NCI-H1417 treated with DMSO at 0.1 percent for 48 hours (cell line): ENCODE measurements at places on chromosomes 16 and 17.

DNA sequence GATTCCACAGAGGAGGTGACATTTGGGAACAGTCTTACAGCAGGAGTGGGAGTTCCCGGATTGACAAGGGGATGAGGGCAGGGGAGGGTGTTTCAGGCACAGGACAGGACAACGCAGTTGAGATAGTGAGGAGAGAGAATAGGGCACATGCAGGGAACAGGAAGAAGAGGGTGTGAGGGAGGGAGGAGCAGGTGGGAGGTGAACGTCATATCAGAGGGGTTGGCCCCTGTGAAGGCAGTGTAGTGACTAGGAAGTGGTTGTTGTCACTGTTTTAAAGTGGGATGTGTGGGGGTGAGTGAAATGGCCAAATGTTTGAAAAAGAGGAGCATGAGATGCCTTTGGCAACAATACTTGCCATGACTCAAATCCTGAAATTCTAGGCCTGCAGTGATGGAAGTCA lies 12.2 kb downstream of the PRKCB start:
- no peak for DNase-seq

DNA sequence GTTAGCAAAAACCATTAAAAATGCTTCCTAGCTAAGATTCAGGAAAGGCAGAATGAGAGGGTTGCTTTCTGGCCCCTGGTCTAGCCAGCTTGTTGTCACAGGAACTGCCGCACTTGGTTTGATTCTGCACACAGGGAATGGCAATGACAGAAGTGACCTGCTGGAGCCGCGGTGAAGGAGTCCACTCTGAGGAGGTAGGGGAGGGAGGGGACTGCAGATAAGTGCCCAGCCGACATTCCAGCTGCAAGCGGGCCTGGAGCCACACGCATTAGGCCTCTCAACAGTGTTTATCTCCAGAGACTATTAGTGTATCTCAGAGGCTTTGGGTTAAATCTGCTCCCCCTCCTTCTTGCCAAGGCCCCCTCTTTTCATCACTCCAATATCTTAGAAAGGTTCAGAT lies 38.6 kb downstream of the CDRT15 start:
- DNase-seq, result no peak

DNA sequence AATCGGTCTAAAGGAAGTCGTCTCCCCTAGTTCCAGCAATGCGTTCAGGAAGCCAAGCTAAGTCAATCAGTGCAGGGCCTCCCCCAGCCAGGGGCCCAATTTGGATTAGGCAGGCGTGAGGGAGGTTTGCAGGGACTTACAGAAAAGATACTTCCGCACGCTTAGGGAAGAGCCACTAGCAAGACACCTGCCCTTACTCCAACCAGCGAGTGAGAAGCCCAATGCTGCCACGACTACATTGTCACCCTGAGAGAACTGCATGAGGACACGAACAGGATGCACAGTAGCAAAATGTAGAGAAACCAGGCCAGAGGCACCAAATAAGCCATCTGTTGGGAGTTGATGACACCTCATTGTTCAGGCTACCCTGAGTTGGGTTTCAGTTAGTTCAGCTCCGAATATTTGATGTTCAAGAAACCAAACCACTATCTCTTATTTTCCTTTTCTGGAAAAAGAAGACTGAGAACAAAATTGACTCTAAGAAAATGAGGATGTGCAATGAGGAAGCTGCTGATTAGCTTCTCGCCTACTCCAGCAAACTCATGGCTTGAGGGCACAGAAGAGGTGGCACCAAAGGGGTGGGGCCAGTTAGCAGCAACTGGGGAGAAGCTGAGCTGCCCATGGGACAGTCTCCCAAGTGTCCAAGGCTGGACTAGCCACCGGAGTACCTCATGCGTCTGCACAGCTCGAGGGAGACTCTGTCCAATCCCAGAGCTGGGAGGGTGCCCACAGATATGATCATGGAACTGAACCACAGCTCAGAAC lies 29.3 kb downstream of the TK2 start:
- DNase-seq, result no peak

DNA sequence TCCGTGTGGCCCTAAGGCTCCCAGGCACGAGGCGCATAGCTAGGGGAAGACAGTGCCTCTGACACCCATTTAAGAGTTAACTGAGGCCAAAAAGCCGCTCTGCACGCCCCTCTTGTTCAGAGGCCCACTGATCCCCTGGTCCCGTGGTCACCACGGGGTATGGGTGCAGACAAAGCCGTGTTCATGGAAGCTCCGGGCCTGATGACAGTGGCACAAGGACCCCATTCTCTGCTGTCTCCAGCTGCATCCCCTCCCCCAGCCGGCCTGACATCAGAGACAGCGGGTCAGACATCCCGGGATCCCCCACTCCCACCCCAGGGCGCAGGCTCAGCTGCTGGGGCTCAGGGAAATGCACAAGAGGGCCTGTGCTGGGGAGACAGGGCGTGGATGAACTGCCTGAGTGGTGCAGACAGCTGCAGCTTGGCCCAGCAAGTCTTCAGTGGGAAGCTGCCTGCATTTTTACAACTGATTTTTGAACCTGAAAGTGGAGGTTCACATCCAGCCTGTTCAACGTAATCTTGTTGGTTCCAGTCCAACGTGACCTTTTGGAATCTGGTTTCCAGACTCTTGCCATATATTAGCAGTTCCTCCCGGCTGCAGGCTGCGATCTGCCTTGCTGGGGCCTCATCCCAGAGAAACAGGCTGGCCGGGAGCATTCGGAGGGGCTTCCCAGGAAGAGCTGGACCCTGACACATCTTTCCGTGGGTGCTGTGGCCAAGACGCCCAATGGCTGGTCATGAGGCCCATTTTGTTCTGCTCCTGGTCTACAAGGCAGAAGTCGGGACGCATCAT lies 9.7 kb upstream of the BAHCC1 start:
- DNase-seq, result no peak

DNA sequence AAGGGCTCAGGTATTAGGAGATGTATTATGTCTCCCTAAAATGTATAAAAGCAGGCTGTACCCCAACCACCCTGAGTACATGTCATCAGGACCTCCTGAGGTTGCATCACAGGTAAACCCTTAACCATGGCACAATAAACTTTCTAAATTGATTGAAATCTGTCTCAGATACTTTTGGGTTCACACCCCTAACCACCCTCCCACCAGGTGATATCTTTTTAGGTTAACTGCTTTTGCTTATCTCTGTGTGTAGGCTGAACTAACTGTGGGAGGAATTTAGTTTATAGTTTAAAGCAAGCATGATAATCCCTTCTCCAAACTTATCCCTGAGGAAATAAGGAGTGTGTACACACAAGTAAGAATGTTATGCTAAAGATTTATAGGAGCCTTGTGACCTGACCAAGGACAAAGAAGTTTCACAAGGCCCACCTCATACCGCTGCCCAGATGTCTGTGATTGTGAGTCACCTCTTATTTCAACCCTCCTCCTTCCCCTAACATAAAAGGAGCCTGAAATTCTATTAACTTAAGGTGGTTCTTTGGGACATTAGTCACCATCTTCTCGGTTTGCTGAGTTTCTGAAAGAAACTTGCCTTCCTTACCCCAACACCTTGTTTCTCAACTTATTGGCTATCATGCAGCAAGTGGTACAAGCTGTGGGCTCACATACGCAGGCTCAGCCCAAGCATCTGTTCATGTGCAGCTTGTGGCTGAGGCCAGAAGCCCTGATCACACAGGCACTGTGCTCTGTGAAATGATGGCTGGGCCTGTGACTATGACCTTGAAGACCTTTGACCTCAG lies 11.3 kb downstream of the PRSS22 start:
- DNase-seq, result no peak

- no peak for DNase-seq
Observed at GRCh38 chr17:8151120-8151640, 1.0 kb downstream of the PER1 start.

DNA sequence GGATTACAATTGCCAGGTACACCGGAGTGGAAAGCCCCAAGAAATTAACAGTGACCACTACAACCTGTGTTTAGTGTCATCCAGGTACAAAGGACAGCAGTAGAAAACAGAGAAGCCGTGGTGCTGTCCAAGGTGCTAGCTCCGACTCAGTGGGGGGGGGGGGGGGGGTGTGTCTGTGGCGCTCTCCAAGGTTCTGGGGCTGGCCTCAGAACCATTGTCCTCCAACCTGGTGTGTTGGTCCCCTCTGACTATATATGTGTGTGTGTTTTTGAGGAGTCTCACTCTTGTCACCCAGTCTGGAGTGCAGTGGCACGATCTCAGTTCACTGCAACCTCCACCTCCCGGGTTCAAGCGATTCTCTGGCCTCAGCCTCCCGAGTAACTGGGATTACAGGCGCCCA lies 5.8 kb upstream of the ZNF23 start:
- DNase-seq, result no peak

GRCh38 chr16:7839568-7839967 lies 506.9 kb downstream of the RBFOX1 start:
- no peak for DNase-seq
